Ascending aorta (tissue), 2 donors: ENCODE measurements at places on chromosomes 13 and 19. TPM values are rescaled to one million over a fixed set of nuclear protein-coding genes. Genes with fewer than 3 reads are reported as not detected.
A peak's percentile ranks its signal among the peaks of the same experiment; 100 is the strongest.

DNA sequence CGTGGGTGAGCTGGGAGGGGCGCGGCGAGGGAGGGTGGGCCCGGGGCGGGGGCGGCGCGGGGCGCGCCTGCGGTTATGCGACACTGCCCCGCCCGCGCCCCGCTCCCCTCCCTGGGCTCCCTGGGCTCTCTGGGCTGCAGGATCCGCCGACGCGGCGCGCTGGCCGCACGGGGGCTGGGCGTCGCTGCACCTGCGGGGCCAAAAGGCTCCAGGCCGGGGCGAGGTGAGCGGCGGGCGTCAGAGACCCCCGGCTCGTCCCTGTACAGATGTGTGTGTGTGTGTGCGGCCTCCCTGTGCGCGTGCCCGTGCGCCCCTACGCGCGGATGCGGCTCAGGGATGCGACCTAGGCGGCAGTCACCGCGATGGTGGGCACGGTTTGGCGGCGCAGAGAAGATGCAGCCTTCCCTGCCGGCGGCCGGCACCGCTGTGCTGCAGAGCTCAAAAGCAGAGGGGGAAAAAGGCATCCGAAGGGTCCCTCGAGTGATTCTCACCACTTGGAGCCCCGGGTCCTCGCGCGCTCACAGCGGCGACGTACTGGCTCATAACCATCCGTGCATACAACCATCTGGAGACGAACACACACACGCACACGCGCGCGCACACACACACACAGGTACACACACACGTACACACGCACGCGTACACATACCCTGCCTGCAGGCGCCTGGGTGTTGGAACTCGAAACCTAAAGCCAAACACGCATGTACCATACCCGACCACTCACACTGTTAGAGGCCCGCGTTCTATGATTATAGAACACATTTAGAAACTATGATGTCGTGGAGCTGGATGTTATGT, 709 bp downstream of the ATP8A2 start:
- DNase-seq = no peak

DNA sequence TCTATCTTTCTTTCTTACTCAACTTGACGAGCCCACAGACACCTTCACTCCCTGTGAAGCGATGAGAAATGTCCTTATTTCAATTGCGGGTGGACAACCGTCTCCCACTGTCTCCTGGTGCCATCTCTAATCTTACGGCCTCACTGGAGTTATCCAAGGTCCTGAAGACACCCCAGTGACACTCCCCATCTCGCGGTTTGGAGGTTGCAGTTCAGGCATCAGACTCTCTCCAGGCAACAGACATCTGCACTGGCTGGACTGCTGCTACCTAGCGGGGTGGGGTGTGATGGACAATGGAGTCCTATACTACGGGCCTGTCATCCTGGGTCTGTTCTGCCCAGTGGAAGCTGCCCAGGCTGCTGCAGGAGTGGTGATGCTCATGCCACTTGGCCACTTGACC, 18.3 kb upstream of the IRS2 start:
- DNase-seq = no peak

DNA sequence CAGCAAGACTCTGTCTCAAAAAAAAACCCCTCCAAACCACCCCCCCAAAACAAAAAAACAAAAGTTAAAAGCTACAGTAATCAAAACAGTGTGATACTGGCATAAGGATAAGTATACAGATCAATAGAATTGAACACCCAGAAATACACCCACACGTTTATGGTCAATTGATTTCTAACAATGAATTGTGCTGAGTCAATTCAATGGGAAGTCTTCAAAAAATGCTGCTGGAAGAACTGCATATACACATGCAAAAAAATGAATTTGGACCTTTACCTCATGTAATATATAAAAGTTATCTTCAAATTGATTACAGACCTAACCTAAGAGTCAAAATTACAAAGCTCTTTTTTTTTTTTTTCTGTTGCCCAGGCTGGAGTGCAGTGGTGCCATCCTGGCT, 19.8 kb upstream of the NAPA start:
- no peak for DNase-seq

- no peak for DNase-seq
These were observed 15.5 kb upstream of the MYH14 start for GRCh38 chr19:50187937-50188336.

DNA sequence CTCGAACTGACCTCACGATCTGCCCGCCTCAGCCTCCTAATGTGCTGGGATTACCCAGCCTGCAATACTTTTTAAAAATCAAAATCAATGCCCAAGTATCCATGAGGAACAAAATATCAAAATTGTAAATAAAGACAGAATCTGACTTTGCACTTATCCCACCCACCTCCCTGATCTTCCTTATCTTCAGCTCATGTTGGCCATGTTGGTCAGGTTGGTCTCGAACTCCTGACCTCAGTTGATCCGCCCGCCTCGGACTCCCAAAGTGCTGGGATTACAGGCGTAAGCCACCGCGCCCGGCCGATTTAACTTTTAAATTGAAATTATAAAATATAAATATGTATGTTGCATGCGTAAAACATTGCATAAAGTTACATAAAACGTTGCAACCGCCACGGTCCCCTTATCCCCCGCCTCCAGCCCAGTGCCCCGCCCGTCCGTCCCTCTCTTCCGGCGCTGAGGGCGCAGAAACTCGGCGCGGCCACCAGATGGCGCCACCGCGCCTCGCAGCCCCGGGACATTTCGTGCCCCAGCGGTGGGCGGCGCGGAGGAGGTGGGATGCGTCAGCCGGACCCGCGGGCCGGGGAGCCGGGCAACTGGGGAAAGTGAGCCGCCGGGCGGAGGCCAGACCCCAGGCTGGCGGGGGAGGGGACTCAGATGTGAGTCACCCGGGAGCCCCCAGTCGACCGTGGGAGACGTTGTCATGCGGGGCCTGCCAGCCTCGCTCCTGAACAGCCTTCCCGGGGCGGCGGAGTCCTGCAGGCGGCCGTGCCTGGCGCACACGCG, 1.5 kb upstream of the GADD45B start:
- DNase-seq = peak; percentile 96

DNA sequence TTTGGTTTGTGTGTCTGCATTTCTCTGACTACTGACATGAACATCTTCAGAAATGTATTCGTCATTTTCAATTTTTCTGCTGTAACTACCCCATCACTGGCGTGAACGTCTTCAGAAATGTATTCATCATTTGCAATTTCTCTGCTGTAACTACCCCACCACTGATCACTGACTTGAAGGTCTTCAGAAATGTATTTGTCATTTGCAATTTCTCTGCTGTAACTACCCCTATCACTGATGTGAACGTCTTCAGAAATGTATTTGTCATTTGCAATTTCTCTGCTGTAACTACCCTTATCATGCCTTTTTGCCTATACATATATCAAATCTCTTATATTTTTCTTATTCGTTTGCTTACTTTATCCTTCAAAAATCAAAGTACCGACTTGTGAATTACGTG, 274.0 kb downstream of the EFNB2 start:
- no peak for DNase-seq

DNA sequence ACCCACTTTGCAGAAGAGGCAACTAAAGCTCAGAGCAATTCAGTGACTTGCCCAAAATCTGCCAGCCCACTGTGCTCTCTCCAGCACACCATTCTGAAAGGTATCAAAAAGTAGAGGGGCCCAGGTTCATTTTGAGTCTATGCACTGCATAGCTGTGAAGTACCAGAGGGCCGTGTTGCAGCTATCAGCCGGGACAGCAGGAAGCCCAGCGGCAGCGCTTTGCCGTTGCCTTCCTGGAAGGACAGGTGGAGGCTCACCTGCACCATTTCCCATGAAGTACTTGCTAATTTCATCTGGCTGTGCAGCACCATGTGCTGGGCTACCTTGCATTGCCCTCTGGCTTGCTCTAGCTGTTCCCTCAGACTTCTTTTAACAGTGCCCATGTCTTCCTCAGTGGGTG, 2.7 kb upstream of the SERPINE3 start:
- DNase-seq = no peak

- DNase-seq = no peak
These were observed 25.1 kb downstream of the FPR3 start for GRCh38 chr19:51820011-51820410.

The SEMA6B gene
- total RNA-seq = 80.6 TPM

The ELAVL3 gene
- total RNA-seq = not detected

The EFNA2 gene
- not detected for total RNA-seq

The ZNF730 gene
- not detected for total RNA-seq
